Mesenteric fat pad (tissue), 1 donor: ENCODE measurements at places on chromosomes 12 and 14.

DNA sequence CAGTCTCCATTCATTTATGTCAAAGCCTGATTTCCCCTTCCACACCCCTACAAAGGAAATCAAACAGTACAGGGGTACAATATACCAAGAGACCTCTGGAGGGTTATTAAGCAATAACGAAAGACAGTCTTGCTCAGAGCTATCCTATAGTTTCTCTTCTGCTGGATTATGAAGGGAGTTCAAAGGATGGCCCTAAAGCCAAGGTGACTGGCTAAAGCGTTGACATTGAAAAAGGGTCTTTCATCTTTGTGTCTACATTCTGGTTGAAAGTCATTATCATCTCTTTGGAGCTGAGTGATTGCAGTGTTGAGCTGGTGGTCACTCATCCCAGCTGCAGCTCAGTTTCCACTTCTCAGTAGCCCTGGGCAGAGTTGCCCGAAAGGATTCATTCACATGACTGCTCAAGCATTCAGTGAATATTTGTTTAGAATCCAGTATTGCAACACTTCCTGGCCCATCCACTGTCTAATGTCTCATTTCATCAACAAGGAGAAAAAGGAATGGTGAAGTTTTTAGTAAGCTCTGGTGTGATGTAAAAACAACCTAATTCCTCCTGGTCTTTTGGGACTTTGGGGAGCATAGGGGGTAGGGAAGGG, 19.2 kb upstream of the TBX5 start:
- no peak for DNase-seq

DNA sequence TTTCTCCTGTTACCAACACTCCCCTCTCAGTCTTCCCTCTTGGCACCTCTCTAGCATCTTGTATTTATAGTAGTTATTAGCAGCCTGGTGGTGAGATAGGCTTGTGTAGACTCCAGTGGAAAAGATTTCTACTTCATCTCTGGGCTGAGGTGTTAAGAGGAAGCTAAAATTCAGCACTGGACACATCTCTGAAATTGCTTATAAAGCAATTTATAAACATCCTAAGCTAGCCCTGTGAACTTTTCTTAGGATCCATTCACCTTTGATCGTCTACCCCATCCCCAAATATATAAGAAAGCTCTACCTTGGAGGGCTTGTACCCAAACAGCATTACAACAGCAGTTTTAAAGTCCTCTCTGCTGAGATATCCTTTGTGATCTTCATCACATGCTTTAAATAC, 928 bp downstream of the EFCAB11 start:
- no peak for DNase-seq

- DNase-seq, result no peak
Measured at GRCh38 chr12:118356809-118357256, 15.9 kb downstream of the TAOK3 start.

GRCh38 chr14:58832095-58832521, 194.3 kb downstream of the DACT1 start:
- DNase-seq, result no peak

- no peak for DNase-seq
Measured at GRCh38 chr12:4812624-4813327, 92.6 kb downstream of the GALNT8 start.

- DNase-seq, result no peak
Measured at GRCh38 chr12:2435511-2435910, 359.3 kb upstream of the FKBP4 start.

GRCh38 chr14:30069536-30069935, 141.9 kb upstream of the PRKD1 start:
- DNase-seq, result no peak

- DNase-seq, result no peak
Measured at GRCh38 chr12:72276181-72276805, 4.1 kb downstream of the TRHDE start.

DNA sequence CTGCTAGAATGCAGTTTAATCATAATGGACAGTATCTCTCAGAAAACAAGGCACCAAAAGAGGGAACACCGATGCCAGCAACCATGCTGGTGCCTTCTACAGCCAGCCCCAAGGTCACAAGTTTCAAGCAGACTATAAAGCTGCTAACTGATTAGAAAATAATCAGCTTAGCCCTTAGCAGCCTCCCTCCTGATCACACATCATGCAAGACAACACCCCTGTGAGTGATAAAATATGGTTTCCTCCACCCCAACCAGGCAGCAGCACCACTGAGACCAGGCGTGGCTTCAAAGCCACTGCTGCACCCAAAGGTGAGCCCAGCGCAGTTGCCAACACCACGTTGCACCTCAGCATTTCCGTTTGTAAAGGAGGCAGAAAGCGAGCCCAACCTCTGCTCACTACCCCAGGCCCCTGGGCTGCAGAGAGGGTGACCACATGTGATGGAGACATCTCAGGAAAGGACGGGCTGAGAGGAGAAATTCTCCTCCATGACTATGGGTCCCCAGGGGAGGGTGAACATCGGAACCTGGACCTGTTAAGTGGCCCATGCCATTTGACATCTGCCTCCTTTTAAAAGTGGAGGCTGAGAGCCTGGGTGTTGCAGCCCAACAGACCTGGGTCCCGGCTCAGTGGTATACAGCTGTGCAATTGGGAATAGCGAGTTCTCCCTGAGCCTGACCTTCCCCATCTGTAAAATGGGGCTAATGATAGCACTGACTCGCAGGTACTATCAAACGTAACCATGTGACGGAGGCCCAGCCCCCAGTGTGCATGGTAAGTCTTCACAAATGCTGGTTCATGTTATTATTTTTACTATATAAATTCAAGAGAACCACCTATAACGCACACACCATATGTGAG, 11.5 kb downstream of the ZFP36L1 start:
- peak; percentile 77 for DNase-seq

DNA sequence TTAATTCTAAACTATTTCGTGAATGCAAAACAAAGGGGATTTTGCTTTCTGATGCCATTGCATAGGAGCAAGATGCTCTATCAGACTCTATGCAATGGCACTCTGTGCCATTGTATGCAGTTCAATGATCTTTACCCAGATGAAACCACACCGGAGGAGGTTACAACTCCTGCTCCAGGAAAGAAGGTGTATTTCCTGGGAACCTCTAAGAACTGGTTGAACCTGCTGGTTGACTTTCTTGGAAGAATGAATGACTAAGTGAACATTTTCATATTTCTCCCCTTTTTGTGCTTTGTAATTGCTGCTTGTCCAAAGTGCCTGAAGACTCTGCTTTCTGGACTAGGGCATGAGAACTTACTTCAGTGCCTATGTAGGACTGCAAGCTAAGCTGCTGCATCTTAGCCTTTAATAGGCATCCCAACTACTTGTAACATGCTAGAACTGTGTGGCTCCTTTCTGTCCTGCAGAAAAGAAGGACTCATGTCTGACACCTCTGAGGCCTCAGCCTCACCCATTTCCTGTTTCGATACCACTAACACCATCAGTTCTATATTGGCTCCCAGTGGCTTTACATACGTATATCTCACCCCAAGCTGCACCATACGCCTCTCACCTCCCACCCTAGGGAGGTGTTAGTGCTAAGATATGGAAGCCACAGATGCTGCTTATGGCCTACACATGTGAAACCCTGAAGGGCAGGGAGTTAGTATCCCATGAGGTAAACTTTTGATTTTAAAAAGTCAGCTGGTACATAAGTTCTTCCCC, 193.5 kb upstream of the CNOT2 start:
- no peak for DNase-seq

GRCh38 chr12:132514838-132515237, 24.9 kb downstream of the FBRSL1 start:
- DNase-seq, result no peak

DNA sequence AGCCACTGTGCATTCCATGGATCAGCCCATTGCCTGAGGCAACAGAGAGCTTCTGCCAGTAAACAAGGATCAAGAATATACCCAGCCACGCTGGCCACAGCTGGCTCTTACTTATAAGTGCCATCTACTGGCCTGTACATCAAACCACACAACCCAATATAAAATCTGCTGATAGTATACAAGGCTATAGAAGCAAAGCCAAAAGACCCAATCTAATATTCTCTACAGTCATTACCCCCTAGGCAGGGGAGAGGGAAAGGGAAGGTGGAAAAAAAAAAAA, 4.4 kb upstream of the FAM186B start:
- DNase-seq, result no peak

DNA sequence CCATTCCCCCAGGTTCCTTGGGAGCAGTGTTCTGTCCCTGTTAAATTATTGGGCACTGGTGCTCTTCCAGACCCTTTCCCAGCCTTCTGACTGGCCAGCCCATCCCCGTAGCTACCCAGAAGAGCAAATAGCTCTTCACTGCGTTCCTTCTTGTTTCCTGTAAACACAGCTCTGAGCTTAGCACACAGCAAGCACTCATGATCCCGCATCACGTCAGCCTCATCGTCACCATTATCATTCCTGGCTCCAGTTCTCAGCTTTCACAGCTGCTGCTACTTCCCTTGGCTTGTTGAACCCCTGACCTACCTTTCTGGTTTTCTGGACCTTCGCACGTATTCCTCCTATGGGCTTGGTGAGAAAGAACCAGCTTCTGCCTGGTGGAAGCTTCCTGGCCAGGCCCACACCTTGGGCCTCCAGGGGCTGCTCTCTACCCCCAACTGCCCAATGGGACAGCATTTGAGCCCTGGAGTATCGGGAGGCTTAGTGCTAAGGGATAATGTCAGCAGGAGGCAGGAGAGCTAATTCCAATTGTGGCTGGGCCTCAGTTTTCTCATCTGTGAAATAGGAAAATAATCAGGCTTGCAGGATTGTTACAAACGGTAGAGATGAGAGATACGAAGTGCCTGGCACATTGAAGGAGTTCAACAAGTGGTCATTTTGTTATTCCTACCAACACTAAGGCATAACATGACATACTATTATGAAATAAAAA, 22.6 kb upstream of the PAPOLA start:
- DNase-seq, result no peak

- no peak for DNase-seq
Measured at GRCh38 chr14:31484754-31485153, 3.1 kb downstream of the GPR33 start.

DNA sequence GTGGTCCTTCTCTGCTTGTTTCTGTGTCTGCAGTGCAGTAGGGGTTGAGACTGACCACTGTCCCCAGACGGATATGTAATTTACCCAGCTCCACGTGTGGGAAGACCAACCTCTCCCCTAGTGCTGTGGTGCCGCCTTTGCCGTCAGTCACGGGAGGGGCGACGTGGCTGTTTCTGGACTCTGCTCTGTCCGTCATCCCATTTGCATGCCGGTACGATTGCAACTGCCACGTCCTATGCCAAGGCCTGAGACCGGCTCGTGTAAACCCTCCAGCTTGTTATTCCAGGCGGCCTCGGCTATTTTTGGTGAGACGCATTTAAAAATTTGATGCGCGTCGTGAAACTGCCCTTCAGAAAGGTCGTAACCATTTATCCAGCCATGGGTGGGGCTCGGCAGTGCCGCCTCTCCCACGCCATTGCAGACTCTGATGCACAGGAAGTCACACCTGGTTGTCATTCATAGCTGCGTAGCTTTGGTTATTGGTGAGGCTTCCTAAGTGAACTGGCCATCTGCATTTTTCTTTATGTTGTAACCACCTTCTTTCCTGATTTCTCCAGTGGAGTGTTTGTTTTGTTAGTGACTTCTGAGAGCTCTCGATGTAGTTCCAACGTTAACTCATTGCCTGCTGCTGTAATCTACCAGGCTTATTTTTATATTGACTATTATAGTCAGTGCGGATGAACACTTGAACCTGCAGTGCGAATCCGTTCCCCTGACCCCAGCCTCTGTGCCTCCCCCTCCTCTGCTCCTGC, 75.1 kb downstream of the ADGRD1 start:
- no peak for DNase-seq

DNA sequence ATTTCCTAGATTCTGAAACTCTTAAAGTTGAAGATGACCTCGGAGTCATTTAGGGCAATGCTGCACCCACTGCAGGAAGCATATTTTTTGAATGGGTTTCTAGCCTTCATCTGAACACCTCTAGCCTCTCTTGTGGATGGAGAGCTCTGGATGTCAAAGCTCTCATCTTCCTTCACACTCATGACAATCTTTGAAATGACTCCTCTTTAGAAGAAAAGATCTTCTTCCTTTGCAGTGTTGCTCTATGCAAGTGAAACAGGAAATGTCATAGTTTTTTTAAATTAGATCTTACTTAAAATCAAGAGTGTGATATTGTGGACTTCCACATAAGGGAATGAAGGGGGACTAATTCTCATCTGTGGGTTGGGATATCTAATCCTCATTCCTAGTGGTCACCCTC, 86.3 kb upstream of the GRIP1 start:
- DNase-seq, result no peak

DNA sequence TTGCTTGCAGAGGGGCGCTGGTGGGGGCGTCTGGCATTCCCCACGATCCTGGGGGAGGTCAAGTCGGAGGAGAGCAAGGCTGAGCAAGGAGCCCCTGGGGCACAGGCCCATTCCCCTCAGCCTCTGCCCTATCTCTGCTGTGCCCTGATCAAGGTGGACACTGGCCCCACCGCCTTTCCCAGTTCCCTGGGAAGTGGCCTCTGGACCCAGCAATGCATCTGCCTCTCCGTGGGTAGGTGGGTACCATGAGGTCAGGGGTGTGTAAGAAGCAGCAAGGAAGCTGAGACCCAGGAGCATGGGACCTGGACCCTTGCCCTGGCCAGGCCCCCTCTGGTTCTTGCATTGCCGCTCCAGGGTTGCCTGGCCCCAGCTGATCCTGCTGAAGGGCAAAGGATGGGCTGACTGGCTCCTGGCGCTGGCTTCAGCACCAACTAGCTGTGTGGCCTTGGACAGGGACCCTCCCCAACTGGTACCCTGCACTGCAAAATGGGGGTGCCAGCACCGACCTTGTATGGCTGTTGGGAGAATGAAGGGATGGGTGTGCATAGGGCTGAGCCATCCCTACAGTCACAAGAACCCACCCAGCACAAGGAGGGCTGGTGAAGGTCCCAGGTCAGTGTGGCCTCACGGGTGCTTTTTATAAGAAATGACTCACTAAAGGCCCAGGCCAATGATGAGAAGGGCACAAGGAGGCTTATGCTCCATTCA, 19.6 kb downstream of the SLC25A29 start:
- DNase-seq, result peak; percentile 79

- DNase-seq, result no peak
Measured at GRCh38 chr14:38868399-38869290, 234.4 kb downstream of the SEC23A start.

GRCh38 chr14:100907240-100907639, 3.7 kb upstream of the RTL1 start:
- no peak for DNase-seq

DNA sequence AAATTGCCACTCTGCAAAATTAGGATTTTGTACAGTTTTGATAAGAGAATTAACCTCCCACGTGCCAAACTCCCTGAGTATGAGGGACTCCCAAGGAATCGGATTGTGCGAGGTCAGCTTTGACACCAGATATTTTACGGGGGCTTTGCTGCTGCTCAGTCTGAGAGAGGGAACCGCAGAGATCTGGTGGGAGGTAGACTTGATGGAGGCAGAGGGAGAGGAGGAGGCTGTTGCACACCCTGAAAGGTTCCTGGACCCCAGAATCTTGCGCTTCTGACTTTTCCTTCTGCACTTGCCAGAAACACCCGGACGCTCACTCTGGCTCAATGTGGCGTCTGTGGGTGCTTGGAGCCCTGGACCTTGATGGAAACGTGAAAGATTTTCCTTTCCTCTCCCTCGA, 83.9 kb downstream of the PAPOLA start:
- DNase-seq, result no peak

GRCh38 chr12:105083551-105084105, 630 bp downstream of the ALDH1L2 start:
- no peak for DNase-seq

- no peak for DNase-seq
Measured at GRCh38 chr14:38134416-38135030, 73.2 kb upstream of the SSTR1 start.
